ENCODE measurements at places on chromosomes 3 and 15.

GRCh38 chr3:105730801-105731354 is 137.9 kb downstream of the CBLB start:
- DNase-seq = no peak

- no peak for DNase-seq
Measured at GRCh38 chr3:177751770-177752169, 554.5 kb upstream of the TBL1XR1 start.

DNA sequence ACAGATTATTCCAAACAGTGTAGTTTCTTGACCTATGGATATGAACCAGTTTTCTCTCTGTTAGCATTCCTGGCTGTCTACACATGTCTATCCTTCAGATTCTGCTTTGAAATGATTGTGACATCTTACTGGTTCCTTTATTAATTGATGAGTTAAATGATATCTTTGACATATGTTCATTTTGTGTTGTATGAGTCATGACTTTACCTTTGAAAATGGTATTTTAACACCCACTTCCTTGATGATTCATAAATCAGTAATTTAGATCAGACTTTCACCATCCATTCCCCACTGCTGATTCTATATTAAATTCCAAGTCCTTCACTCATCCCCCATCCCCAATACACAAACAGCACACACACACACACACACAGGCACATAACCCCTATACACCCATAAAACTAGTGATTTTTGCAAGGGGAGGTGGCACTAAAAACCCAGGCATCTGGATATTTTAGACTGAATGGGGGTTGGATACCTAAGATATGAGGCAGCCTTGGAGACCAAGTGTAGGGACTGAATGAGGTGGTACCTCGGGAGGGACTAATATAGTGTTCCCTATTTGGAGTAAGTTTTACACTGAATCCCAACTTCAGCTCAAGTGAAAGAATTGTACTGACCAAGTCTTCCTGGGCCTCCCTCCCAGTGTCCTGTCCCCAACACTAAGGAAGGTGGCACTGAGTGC is 9.7 kb downstream of the CCK start:
- no peak for DNase-seq

DNA sequence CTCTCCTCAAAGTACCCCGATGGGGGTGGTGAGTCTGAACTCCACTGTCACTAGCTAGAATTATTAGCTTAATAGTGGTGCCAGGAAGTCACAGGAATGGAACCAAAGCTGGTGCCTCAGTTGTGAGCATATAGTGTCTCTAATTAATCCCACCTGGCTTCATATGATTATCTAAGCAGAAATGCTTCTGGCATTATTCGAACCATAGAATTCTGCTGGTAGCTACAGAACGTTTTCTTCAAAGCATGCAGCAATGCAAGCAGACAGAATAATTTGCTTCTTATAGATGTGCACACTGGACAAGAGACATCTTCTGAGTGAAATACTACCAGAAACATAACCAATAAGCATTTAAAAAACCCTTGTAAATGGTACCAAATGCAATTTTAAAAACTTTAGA is 160.9 kb downstream of the IMPG2 start:
- DNase-seq = no peak

GRCh38 chr15:34001536-34001935 is 33.2 kb downstream of the CHRM5 start:
- DNase-seq = no peak

DNA sequence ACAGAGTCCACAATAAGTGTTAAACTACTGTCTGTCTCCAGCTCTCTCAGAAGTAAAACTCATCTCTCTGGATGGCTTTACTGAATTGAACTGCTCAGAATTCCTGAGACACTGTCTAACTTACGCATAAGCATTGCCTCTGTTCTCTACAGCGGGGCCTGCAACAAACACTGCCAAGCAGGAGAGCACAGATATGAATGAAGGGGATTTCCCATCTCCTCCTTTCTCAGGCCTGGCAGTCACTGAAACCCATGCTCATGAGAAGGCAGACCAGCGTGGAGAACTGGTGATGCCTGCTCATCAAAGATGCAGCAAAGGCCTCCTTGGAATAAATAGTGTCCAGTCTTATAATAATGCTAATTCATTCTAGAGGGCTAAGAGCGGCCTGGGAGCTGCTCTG is 10.3 kb downstream of the RASGRP1 start:
- no peak for DNase-seq

GRCh38 chr15:58952751-58953150 is 19.3 kb upstream of the SLTM start:
- DNase-seq = no peak

Measured in activated naive CD4-positive, alpha-beta T cell treated with anti-CD3 and anti-CD28 coated beads, Interleukin-2, amount 50 U/mL, for 72 hours (primary cell).